ENCODE measurements at places on chromosomes 11 and 22. TPM values are rescaled to one million over a fixed set of nuclear protein-coding genes. Genes with fewer than 3 reads are reported as not detected.

Gene BTG4
- 1.2 TPM for total RNA-seq

Gene PNPLA3
- total RNA-seq: 5.0 TPM

Gene MIOX
- total RNA-seq: not detected

Gene AMBRA1
- 51.5 TPM for total RNA-seq

Gene C22orf31
- not detected for total RNA-seq

Gene MMP11
- 11.3 TPM for total RNA-seq

Gene OR52I1
- total RNA-seq: not detected

Gene OR8A1
- not detected for total RNA-seq

Gene FAM89B
- 26.9 TPM for total RNA-seq

Gene CHCHD10
- 189 TPM for total RNA-seq

Gene POU2AF2
- not detected for total RNA-seq

Gene PAMR1
- 17.9 TPM for total RNA-seq

Gene PHLDA2
- 18.7 TPM for total RNA-seq

Gene MLC1
- 0.14 TPM for total RNA-seq

Gene KCNQ1OT1
- 8.2 TPM for total RNA-seq

Gene MAP6
- total RNA-seq: 22.8 TPM

Gene GLYAT
- not detected for total RNA-seq

Gene MAJIN
- total RNA-seq: not detected

Gene KCNC1
- total RNA-seq: 0.07 TPM

Gene DRICH1
- total RNA-seq: 4.7 TPM

Gene ACAT1
- 131 TPM for total RNA-seq

Gene IFITM10
- total RNA-seq: 2.7 TPM

Gene OR5A1
- total RNA-seq: not detected

Gene PTS
- 78.0 TPM for total RNA-seq

Gene FRMD8
- total RNA-seq: 38.2 TPM

Gene LRRC55
- total RNA-seq: not detected

Gene LDHAL6A
- 0.59 TPM for total RNA-seq

Gene ILK
- 119 TPM for total RNA-seq

Gene SCGB1D2
- total RNA-seq: not detected

Gene POU2AF3
- 8.6 TPM for total RNA-seq

Gene BCO2
- 2.2 TPM for total RNA-seq

Gene ART5
- 1.1 TPM for total RNA-seq

Gene ZNF214
- total RNA-seq: 0.70 TPM

Gene CCDC116
- not detected for total RNA-seq

Gene ASCL2
- total RNA-seq: 32.5 TPM
